ENCODE measurements at places on chromosomes 2 and 18.

DNA sequence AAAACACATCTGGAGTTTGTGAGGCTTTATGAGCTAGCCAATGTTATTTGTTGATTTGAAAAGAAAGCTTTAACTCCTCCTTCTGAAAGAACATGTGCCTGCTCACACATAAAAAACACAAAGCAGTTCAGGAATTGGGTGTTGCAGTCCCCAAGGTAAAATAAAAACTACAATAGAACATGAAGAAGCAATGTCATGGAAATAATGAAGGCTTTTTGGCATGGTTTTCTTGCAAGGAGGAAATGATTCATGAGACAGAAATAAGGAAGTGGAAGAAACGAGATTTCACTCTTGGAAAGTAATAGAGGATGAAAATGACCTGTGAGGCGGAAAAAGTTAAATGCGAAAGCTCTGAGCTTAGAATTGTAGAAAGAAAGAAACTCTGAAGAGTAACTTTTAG lies 81.1 kb downstream of the TRIB2 start:
- DNase-seq, result no peak

DNA sequence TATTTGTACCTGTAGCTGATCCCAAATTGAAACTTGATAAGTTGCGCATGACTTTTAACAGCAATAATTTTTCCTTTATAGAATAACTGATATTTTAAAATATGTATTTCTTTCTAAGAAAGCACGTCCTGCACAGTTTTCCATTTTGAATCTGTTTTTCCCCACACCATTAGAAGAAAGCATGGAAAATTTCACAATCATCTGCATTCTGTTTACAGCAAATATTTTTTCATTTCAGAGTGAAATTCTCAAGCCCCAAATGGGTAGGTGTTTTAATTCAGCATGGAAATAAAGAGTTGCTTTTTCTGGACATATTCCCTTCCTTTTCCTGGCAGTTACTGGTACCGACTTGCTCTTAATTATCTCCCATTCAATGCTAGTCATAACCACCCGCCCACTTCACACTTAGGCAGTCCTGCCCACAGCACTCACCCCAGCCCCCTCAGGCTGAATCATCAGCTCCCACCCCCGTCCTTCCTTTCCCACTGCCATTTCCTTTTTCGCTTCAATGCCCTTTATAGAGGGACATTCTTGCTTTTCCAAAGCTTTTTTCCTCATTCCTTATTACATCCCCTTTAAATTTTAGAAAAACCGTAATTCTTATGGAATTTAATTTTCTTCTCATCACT lies 89.2 kb upstream of the GLS start:
- DNase-seq, result no peak

DNA sequence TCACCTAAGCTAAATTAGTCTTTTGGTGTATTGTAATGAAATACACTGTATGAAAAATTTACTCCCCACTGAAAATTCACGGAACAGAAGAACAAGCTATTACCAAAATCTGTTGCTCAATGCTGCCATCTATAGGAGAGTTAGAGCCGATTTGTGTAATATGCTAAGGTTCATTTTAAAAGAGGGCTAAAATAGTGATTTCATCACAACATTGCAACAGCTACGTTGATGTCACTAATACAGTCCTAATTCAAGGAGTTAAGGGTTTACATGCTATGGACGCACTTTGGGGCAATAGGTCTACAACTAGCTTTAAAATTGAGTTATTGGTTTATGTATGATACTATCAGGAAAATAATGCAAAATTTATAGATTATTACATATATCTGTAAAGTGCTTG lies 3.0 kb upstream of the IRS1 start:
- DNase-seq, result peak; percentile 29

GRCh38 chr18:61771861-61772260 lies 120.9 kb downstream of the RNF152 start:
- DNase-seq, result no peak

DNA sequence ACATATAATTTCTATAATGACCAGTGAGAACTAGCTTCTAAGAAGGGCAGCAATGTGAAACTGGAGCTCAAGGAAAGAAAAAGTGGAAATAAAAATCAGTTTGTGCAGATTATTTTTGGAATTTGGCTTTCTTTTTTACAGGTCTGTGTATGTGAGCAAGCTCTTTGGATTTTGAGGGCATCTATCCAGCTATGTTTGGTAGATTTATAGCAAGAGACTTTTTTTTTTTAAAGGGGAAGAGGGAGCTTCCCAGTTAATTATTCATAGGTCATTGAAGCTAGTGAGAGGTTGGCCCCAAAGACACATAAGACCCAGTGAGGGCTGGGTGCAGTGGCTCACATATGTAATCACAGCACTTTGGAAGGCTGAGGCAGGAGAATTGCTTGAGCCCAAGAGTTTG lies 24.0 kb upstream of the COLEC12 start:
- no peak for DNase-seq

DNA sequence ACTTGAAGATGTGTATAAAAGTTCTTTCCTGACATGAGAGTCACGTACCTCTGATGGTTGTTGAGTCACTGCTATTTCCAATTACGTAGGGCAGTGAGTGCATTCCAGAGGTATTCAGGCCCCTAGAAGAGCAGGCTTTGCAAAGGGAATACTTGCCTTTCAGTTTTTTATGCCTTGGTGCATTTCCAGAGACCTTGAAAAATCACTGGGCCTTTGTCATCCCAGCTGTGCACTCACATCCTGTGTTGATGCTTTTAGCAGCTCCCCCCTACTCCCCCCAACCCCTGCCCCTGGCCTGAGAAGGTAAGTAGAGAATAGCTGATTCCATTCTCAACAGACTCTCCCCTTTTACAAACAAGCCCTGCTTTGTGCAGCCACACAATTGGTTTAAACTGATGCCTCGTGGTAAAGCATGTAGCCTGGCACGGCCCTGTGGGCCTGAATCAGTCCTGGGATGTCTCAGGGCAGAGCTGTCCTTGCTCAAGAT lies 174.2 kb downstream of the PRPF40A start:
- no peak for DNase-seq

DNA sequence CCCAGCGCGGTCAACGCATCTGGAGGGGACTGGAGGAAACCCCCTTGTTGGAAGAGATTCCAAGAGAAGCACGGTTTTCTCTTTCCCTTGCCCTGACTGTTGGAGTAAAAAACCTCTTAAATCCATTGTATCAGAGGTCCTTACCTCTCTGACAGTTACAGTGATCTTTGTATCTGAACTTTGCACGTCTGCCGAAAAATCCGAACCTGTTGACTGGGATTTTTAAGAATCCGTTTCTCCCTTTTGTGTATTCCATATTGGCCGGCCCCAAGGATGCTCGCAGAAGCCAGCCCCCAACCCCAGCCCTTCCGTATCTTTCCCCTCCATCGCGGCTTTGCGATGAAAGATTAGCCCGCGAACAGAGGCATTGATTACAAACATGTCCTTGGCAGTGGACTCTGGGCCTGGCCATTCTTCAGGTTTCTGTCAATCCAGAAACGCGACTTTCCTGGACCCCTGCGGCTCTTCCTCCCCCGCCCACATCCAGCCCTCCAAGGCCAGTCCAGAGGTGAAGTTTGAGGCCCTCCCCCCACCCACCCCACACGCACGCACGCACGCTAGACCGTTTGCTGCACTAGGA lies 4.6 kb upstream of the DLX1 start:
- DNase-seq, result no peak

Data from DMS 273 treated with DMSO at 0.1 percent for 48 hours (cell line).